Thoracic aorta endothelial cell (primary cell): ENCODE measurements at places on chromosomes 7 and 10. TPM values are rescaled to one million over a fixed set of nuclear protein-coding genes. Genes with fewer than 3 reads are reported as not detected.

Gene ENTPD1
- total RNA-seq, result 8.0 and 19.6 TPM in 2 replicates

Gene MOGAT3
- not detected in 2 replicates for total RNA-seq

Gene C7orf57
- 0.07 TPM in 1 of 2 replicates, not detected in the other for total RNA-seq

Gene DGKB
- total RNA-seq, result not detected in 2 replicates

Gene NRAP
- total RNA-seq, result not detected in 2 replicates

Gene SNX10
- total RNA-seq, result 0.80 and 2.5 TPM in 2 replicates

Gene HMX3
- total RNA-seq, result not detected in 2 replicates

Gene SPDYE11
- not detected in 2 replicates for total RNA-seq

Gene PANK1
- 4.4 and 5.6 TPM in 2 replicates for total RNA-seq

Gene PTCD1
- 3.3 and 4.0 TPM in 2 replicates for total RNA-seq

Gene AUTS2
- 0.07 and 0.40 TPM in 2 replicates for total RNA-seq

Gene C10orf62
- total RNA-seq, result 0.29 TPM in 1 of 2 replicates, not detected in the other

Gene DYNC1I1
- 1.6 and 4.0 TPM in 2 replicates for total RNA-seq

Gene SKIDA1
- 0.66 and 0.72 TPM in 2 replicates for total RNA-seq

Gene OIT3
- total RNA-seq, result under 0.01 TPM in 1 of 2 replicates, not detected in the other

Gene RASSF4
- 3.7 and 5.6 TPM in 2 replicates for total RNA-seq

Gene SPDYE8
- not detected in 2 replicates for total RNA-seq

Gene NME8
- total RNA-seq, result not detected in 2 replicates

Gene LLCFC1
- total RNA-seq, result not detected in 2 replicates

Gene IDI2
- total RNA-seq, result not detected in 2 replicates

Gene PILRA
- 0.22 and 0.40 TPM in 2 replicates for total RNA-seq

Gene WNT16
- not detected in 2 replicates for total RNA-seq

Gene EPO
- total RNA-seq, result not detected in 2 replicates

Gene FOXI2
- total RNA-seq, result not detected in 2 replicates

Gene PON1
- not detected in 2 replicates for total RNA-seq

Gene ITIH5
- not detected in 2 replicates for total RNA-seq

Gene SLC26A5
- 0.13 and 0.14 TPM in 2 replicates for total RNA-seq

Gene CCL26
- not detected in 2 replicates for total RNA-seq

Gene ARHGEF5
- total RNA-seq, result 1.1 and 1.3 TPM in 2 replicates

Gene FKBP6
- not detected in 2 replicates for total RNA-seq

Gene ASB10
- total RNA-seq, result not detected in 2 replicates
